NCI-H187 (cell line): ENCODE measurements at places on chromosomes 3 and 15.

DNA sequence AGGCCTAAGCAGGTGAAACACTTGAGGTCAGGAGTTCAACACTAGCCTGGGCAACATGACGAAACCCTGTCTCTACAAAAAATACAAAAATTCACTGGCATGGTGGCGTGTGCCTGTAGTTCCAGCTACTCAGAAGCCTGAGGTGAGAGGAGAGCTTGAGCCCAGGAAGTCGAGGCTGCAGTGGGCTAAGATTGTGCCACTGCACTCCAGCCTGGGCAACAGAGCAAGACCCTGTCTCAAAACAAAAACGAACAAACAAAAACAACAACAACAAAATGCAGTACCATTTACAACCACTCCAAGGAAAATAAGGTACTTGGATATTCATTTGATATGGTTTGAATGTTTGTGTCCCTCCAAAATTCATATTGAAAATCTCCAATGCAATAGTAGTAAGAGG, 15.6 kb upstream of the TRANK1 start:
- DNase-seq = no peak

DNA sequence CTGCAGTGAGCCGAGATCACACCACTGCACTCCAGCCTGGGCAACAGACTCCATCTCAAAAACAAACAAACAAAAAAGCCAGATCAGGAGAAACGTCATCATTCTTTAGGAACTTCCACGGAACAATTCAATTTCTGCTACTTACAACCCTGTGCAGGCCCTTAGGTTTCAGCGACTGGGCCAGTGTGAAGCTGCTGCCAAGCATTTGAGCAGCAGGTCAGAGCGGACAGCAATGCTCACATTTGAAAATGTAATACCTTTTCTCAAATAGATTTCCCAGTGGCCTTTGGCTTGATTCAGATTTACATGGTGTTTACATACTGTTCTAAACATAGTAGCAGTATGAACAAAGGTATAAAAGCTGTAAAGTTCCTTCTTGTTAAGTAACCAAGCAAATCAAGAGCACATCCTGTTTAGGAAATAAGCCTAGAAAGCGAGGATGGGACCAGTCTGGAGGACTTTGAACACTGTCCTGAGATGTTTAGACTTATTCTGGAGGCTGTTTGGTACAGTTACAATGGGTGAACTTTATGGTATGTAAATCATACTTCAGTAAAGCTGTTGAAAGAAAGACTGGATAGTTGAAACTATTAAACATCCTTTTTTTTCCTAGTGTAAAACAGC, 141.2 kb downstream of the HCN4 start:
- DNase-seq = no peak

- peak; percentile 69 for DNase-seq
Measured at GRCh38 chr15:92025706-92026270, 172.3 kb downstream of the SLCO3A1 start.

GRCh38 chr3:136929977-136930670, 27.7 kb upstream of the IL20RB start:
- no peak for DNase-seq

- DNase-seq = no peak
Measured at GRCh38 chr3:32973982-32974381, 22.5 kb downstream of the CCR4 start.

- DNase-seq = no peak
Measured at GRCh38 chr15:45180201-45180600, 7.6 kb downstream of the SHF start.

DNA sequence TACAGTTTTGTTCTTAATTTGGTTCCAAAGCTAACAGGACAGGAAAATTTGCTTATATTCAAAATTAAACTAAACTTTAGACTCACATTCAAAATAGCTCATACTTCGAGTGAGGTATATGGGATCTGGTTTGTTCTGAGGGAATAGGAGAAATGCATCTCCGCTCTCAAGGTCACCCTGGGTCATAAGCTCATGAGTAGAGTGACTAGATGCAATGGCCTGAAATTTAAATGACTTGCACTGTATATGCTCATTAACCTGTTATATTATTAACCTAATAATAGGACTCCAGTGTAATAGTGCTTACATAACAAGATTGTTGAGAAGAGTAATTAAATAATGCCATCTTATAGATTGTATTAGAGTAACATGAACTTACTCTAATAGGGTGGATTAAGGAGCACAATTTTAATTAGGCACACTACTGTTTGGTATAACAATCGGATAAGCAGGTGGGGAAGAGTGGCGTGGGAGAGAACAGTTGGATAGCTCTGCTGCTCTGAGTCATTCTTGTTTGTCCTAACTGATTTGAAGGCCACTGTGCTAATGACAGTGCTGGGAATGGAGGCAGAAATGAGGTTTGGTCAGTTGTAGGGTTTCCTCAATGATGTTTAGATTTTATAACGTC, 5.2 kb downstream of the NKTR start:
- DNase-seq = no peak

- DNase-seq = no peak
Measured at GRCh38 chr3:74789111-74789510, 174.7 kb upstream of the CNTN3 start.

- DNase-seq = no peak
Measured at GRCh38 chr15:50119063-50120040, at the start of gene ATP8B4. Gene ATP8B4 (minus strand): TSS chr15:50119233. CDS start chr15:50106966, 12,267 bp downstream.

GRCh38 chr15:39534996-39535395, 45.9 kb upstream of the THBS1 start:
- no peak for DNase-seq

DNA sequence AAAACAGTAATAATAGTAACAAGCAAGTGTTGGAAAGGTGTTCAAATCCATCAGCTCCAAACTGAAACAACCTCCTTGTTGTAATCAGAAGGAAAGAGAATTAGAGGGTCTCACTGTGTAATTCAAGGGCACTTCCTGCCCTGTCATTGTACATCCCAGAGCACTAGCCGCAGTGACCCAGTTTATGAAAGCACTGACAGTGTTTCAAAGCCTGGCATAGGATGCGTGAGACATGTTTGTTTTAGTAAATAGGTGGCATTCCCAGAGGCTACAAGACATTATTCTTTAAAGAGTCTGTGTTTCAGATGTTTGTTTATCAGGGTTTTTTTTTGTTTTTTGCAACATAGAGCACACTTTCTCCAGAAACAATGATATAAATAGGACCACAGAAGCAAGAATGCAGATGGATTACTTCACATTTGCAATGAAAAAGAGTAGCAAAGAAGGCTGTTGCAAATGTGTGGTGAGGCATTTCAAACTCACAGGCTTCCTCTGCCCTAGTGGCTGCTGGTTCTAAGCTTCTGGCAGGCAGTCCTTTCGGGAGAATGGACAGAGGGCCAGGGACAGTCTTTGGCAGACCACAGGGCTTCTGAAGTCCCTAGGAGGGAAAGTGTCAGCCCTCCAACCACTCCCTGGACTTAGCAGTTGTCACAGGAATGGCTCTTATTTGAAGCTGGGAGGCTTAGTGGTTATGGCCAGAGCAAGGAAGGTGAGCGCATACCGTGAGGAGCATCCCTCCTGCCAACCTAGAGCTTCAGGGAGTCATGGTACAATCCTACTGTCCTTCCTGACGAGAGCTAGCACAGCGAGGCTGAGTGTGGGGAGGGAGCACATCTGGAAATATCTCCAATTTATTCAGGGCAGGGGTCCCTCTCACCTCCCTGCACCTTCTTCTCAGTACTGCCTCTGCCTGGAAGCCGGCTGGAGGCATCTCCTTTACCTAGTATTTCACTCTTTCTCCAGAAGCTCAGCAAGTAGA, 31.4 kb upstream of the TIPARP start:
- DNase-seq = no peak

DNA sequence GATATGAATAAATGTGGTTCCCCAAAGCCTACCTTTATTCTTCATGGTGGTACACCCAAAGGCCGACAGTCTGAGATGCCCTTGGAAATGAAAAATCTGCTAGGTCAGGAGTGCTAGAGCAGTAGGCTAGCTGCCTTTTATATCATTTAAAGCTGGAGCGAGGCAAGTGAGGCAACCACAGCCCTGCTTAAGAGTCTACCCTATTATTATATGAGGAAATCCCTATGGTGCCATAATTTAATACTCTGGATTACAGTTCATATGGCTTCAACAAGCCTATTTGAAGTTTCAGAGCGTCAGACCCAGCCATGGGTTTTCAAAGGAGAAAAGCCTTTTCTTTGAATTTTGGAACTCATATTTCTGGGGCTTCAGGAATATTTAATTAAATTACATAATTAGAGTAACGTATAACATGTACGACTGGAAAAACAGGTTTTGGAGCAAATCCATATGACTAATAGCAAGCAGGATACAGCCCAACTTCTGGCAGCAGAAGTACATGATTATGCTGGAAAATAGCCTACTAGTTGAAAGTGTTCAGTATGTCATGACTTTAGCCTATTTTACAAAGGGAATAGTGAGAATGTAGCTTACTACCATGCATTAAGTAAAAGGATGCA, 18.0 kb upstream of the SLTM start:
- no peak for DNase-seq

DNA sequence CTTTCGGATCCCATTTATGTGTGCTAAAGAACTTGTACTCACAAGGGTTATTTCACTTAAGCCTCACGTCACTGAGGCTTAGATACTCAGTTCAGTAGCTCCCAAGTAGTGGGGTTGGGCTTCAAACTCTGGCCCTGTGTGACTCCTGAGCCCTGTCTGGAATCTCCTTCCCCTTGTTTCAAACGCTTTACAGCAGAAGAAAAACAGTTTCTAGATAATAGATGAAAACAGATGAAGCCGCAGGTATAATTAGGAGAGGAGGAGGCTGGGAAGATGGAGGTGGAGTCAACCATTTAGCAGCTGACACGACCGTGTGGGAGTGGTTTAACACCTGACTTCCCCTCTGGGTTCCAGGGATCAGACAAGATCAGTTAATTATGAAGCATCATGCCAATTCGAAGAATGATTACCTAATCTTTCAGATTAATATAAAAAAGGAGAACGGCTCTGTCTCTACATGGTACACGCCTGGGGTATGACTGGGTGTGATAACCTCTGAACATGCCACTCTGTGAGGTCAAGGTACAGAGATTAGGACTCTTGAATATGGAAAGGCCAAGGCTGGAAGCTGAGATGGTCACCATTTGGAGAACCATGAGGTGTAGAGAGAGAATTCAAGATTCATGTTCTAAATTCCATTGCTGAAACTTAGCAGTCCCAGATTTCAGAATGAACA, 31.1 kb downstream of the TPM1 start:
- no peak for DNase-seq

- DNase-seq = no peak
Measured at GRCh38 chr3:157074981-157075380, 85.0 kb downstream of the CCNL1 start.

DNA sequence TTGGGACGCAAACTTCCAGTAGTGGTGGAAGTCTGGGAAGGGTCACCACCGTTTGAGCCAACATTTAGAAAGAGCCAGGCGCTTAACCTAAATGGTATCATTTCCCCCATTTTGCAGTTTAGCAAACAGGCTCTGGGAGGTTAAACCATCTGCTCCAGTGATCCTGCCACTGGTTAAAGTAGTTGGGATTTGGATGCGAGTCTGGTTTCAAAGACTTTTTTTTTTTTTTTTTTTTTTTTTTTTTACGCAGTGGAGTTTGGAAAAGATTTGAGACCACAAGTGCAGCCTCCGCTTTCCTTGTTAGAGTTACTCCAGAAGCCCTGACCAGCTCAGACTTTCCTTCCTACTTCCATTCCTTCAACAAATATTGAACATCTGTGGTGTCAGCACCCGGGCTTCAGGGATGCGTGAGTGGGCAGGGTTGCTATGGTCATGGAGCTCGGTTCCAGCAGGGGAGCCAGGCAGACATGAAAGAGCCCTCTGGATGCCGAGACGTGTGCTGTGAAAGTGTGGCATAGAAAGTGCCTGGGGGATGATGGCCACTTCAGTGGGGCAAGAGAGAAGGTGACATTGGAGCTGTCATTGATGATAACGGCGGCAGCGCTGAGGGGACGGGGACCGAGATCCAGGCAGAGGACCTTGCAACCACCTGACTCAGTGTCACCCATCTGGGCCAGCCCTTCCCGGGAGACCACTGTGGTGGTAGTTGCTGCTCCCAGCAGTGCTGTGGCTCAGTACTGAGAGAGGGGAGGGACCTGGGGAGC, 1.1 kb upstream of the RNU6-1 start:
- DNase-seq = no peak

- no peak for DNase-seq
Measured at GRCh38 chr15:83300826-83301225, 16.4 kb upstream of the BNC1 start.
